ENCODE measurements at places on chromosomes 2 and 18.

- no peak for DNase-seq
These were observed 43.1 kb downstream of the ACKR3 start for GRCh38 chr2:236612737-236613136.

DNA sequence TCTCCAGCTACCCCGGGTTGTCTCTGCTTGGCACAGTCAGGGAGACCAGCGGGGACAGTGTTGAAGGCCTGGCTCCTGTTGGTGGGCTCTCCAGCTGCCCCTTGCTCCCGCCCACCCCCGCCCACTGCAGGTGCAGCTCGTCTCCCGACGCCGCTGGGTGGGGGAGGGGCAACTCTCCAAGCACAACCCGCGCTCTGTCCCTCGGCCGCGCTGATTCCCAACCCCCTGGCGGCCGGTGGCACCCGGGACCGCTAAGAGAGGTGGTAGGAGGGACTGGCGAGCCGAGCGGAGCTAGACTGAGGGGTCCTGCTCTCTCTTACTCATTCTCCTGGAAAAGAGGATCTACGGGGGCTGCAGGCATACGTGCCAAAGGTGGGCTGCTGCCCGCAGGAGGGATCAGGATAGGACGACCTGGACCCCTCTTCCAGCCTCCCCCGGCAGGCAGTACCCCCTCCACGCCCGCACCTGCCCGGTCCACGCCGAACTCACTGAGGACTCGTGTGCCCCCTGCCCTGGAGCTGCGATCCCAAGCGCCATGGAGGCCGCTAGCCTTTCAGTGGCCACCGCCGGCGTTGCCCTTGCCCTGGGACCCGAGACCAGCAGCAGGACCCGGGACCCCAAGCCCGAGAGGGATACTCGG, 44.5 kb downstream of the DDX18 start:
- no peak for DNase-seq

DNA sequence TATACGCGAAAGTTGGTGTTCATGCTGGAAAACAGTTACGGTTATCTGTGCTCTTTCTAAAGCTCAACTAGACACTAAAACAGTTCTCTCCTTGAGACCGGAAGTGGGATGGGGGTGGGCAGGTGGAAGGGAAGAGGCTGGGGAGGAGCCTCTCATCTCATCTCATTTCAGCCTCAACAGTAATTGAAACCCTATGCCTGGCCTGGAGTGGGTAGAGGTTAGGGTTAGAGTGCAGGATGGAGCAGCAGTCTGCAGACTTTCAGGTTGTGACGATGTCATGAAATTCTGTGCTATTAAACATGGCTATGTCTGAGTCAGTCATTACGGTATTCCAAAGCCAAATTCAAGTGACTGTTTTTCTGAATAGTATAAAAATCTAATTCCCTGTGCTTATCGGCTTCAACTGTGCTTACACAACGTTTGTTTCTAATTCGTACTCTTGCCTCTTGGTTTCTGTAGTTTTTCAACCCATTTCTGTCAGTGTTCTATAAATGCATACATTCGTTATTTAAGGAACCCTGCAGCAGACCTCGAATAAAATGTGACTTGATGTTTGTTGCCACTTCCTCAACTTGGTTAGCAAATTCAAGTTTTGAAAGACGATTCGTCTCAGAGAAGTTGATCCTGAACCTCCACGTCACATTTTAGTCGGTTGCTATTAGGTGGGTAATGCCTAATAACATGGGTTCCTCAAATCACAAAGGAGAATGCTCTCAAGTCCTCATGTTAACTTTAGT, 75.8 kb upstream of the TCF7L1 start:
- no peak for DNase-seq

- DNase-seq = no peak
These were observed 14.1 kb downstream of the MFF start for GRCh38 chr2:227339098-227339599.

- DNase-seq = no peak
These were observed 54.1 kb upstream of the GREB1L start for GRCh38 chr18:21187886-21188285.

GRCh38 chr2:239833269-239834109, 191.7 kb downstream of the NDUFA10 start:
- DNase-seq = no peak

DNA sequence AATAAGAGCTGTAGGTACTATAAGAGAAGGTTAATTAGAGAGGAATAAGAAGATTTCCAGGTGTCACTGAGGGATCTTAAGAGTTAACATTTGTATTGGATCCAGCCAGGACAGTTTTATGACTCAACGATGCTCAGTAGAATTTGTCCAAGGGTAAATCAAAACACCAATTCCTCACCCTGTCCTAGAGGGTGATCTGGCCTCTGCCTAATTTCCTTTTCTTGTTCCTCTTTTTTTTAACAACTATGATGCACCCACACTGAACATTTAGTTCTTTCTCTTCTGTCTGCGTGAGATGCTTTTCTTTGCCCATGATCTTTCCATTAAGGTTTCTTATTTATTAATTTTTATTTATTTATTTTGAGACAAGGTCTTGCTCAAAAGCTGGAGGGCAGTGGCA, 92.0 kb downstream of the PMS1 start:
- DNase-seq = no peak

- no peak for DNase-seq
These were observed 24.0 kb downstream of the MYO7B start for GRCh38 chr2:127559454-127559853.

GRCh38 chr2:23636426-23636825, 251.4 kb downstream of the KLHL29 start:
- peak; percentile 79 for DNase-seq

DNA sequence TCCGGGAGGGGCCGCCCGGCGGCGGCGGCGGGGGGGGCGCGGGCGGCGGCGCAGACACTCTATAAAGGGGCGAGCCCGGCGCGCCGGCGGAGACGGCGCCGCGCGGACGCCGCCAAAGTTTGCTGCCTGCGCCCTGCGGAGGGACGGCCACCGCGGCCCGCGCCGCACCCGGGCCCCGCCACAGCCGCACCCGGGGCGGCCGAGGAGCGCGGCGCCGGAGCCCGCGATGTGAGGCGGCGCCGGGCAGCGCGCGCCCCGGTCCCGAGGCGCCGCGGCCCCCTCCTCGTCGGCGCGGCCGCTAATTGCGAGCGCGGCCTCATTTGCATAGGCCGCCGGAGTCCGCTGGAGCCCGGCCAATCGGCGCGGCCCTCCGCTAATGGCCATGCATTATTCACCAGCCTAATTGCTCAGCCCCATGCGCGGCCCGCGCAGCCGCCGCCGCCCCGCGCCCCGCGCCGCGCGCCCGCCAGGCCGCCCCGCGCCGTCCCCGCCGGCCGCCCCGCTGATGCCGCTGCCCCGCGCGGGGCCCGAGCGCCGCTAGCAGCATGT, at the start of gene SALL3:
Gene SALL3, plus strand, starts transcription at position 89 of the 549 bp plus-strand sequence. Its CDS starts 457 bp downstream, at position 546.
- DNase-seq = no peak
